ENCODE measurements at places on chromosomes 3 and 15. TPM values are rescaled to one million over a fixed set of nuclear protein-coding genes. Genes with fewer than 3 reads are reported as not detected.

SMCO1 gene
- total RNA-seq: not detected

CCDC33 gene
- 0.11 TPM for total RNA-seq

WDR76 gene
- 2.0 TPM for total RNA-seq

ACY1 gene
- total RNA-seq: 50.7 TPM

MAPK6 gene
- 15.3 TPM for total RNA-seq

PRR20G gene
- total RNA-seq: not detected

FANCD2OS gene
- total RNA-seq: not detected

- no peak overlapping the region for H3K4me3 ChIP-seq
- no peaks in the 10 kb centered on the region for H3K4me1 ChIP-seq
- DNase-seq: no peak
- H3K27me3 ChIP-seq: no peaks in the 10 kb centered on the region
These were observed 88.7 kb upstream of the IQSEC1 start for GRCh38 chr3:13161771-13162535.

DNA sequence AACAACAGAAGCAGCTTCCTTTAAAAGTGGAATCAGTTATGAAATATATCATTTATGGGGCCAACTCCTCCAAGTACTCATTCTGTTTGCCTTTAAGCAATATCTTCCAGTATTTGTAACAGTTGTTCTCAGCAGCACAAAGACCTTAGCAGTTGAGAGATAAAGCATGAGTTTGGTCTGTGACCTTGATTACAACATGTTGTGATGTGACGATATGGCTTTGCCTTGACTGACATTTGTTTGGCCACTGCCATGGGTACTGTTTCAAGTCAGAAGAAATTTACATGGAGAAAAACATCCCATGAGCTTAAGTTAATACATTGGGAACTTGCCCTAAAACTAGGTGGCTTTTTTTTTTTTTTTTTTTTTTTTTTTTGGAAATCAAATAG lies 175.1 kb upstream of the KBTBD8 start:
- peaks cover 4% of the 10 kb centered on the region for H3K27me3 ChIP-seq
- no peak overlapping the region for H3K4me3 ChIP-seq
- peak; percentile 22 for DNase-seq
- H3K4me1 ChIP-seq: no peaks in the 10 kb centered on the region
- H3K27ac ChIP-seq: no peak overlapping the region
- H3K36me3 ChIP-seq: no peaks in the 10 kb centered on the region

DNA sequence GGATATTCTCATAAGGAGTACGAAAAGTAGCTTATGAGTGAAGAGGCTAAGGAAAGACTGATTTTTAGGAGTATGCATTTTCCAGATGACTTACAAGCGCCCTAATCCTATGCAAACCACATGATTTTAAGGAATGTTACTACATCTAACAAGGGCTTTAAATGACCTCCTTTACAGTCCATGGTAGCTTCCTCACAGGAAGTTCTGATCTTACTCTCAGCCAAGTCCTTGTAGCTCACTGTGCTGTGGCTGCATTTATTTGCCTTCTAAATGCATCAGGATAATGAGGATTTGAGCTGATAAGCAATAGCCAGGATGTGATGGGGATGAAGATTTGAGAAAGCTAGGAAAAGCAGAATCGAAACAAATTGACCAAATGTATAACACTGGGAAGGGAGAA lies 896.0 kb downstream of the MCTP2 start:
- H3K36me3 ChIP-seq: no peaks in the 10 kb centered on the region
- H3K27ac ChIP-seq: no peak overlapping the region
- no peaks in the 10 kb centered on the region for H3K27me3 ChIP-seq
- no peak overlapping the region for H3K4me3 ChIP-seq

GRCh38 chr15:73912030-73912596 lies 14.1 kb upstream of the LOXL1 start:
- no peaks in the 10 kb centered on the region for H3K36me3 ChIP-seq
- no peak overlapping the region for H3K27ac ChIP-seq
- no peaks in the 10 kb centered on the region for H3K27me3 ChIP-seq
- no peak overlapping the region for H3K4me3 ChIP-seq

- H3K36me3 ChIP-seq: no peaks in the 10 kb centered on the region
- H3K4me1 ChIP-seq: no peaks in the 10 kb centered on the region
- H3K27me3 ChIP-seq: no peaks in the 10 kb centered on the region
- H3K4me3 ChIP-seq: no peak overlapping the region
These were observed 12.4 kb downstream of the GNB4 start for GRCh38 chr3:179438841-179439240.

DNA sequence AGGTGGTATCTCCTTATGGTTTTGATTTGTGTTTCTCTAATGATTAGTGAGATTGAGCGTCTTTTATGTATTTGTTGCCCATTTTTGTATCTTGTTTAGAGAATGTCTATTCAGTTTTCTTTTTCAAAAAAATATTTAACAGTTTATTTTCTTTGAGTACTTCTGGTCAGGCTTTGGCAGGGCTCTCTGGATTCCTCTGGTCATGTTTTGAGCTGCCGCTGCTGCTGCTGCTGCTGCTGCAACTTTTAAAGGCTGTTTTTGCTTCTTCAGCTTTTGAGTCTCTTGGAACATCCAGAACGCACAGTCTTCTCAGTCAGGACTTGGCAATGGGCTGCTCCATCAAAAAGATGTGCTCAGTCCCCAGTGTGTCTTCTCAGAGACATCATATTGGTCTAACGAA lies 40.1 kb downstream of the REC114 start:
- no peak for DNase-seq
- H3K27me3 ChIP-seq: no peaks in the 10 kb centered on the region
- H3K4me1 ChIP-seq: no peaks in the 10 kb centered on the region
- no peak overlapping the region for H3K27ac ChIP-seq
- no peak overlapping the region for H3K4me3 ChIP-seq
- no peaks in the 10 kb centered on the region for H3K36me3 ChIP-seq

DNA sequence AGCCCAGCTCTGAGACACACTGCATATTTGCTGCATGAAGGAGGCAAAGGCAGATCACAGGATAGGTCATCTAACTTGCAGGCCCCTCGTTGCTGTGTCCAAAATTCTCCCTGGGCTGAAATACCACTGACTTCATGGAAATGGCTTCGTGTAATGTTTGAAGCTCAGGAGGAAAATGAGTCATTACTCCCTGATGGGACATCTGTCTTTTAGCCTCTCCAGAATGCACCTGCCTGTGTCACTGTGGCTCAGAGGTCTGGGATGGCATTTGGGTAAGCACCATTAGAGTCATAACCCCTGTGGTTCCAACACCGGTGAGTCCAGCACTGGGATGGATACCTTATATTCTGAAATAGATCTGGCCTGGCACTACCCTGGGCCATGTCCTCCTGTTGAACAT lies 51.5 kb downstream of the IL12A start:
- H3K27ac ChIP-seq: no peak overlapping the region
- H3K4me3 ChIP-seq: no peak overlapping the region
- no peak for DNase-seq
- no peaks in the 10 kb centered on the region for H3K27me3 ChIP-seq

- DNase-seq: no peak
- no peak overlapping the region for H3K4me3 ChIP-seq
- H3K4me1 ChIP-seq: no peaks in the 10 kb centered on the region
- no peak overlapping the region for H3K27ac ChIP-seq
These were observed 52.4 kb downstream of the ANP32A start for GRCh38 chr15:68768321-68768720.

- no peaks in the 10 kb centered on the region for H3K27me3 ChIP-seq
- H3K4me1 ChIP-seq: peaks cover 47% of the 10 kb centered on the region
- H3K36me3 ChIP-seq: no peaks in the 10 kb centered on the region
These were observed 2.2 kb downstream of the FURIN start for GRCh38 chr15:90870354-90871138.

GRCh38 chr3:198106265-198106664 lies 146.2 kb downstream of the LMLN start:
- peaks cover 20% of the 10 kb centered on the region for H3K27me3 ChIP-seq
- DNase-seq: no peak
- no peaks in the 10 kb centered on the region for H3K4me1 ChIP-seq
- no peak overlapping the region for H3K4me3 ChIP-seq
- H3K36me3 ChIP-seq: no peaks in the 10 kb centered on the region

GRCh38 chr3:159824333-159824732 lies 164.3 kb upstream of the IL12A start:
- no peak overlapping the region for H3K27ac ChIP-seq
- H3K4me3 ChIP-seq: no peak overlapping the region
- H3K36me3 ChIP-seq: no peaks in the 10 kb centered on the region
- DNase-seq: peak; percentile 27

DNA sequence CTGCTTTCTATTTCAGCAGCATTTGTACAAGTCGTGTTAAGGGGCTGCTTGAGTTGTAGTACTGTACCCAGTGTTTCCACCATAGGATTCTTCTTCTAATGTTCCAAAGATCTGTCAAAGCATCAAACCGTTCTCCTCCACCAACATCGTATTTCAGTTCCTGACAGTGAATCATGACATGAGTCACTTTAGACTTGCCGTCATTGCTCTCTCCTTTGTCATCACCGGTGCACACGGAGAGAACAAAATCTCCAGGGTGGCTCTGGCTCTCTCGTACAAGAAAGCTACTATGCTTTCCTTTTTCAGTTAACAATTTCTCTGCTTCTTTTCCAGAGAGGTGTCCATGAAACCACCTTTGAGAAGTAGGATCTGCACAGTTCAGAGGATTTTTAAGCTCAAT lies 270.9 kb upstream of the CCDC54 start:
- H3K4me3 ChIP-seq: no peak overlapping the region
- no peak overlapping the region for H3K27ac ChIP-seq
- H3K4me1 ChIP-seq: no peaks in the 10 kb centered on the region
- no peaks in the 10 kb centered on the region for H3K36me3 ChIP-seq

DNA sequence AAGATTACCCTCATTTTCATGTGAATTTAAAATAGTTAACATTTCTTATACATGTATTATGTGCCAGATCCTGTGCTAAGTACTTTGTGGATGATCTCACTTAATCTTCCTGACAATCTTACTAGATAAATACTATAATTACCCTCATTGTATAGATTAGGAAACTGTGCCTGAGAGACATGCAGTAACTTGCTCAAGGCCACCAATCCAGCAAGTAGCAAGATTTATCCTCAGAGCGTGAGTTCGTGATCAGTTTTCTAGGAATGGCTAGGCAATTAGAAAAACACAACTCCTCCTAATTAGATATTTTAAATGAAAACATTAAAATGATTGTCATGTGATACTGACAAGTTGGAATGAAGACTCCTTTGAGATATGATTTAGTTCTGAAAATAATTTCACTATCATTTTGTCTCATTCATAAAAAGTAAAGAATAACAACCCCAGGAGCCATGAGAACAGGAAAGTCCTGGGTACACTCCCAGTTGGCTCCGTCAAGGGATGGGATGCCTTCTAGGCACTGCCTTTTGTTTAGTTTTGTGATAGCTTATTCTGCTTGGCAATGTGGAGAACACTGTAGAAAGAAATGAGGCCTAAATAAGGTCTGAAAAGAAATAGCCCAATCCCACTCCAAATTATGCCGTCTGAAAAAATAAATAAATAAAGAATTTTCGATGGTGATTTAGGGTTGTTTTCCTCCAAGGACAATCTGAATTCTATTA lies 61.3 kb downstream of the FBN1 start:
- no peak overlapping the region for H3K4me3 ChIP-seq
- H3K36me3 ChIP-seq: no peaks in the 10 kb centered on the region
- DNase-seq: no peak
- no peaks in the 10 kb centered on the region for H3K27me3 ChIP-seq

DNA sequence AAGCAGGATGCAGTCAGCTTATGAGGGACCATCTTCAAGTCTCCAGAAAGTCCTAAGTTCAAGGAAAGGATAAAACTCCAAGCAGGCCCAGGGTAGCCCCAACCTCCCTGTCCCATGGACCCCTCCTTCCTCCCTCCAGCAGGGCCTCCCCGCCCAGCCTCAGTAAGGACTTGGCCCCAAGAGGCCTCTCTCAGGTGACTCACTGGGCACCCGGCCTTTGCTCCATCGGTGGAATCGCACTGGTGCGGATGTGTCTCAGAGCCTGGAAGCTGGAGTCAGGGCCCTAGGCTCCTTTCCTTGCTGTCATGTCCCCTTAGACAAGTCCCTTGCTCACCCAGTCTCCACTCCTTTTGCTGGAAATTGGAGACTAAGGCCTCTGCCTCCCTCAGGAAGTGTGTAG lies 114.4 kb upstream of the RNF7 start:
- no peak overlapping the region for H3K27ac ChIP-seq
- no peak overlapping the region for H3K4me3 ChIP-seq
- no peak for DNase-seq
- H3K36me3 ChIP-seq: no peaks in the 10 kb centered on the region
- H3K4me1 ChIP-seq: peaks cover 12% of the 10 kb centered on the region
- no peaks in the 10 kb centered on the region for H3K27me3 ChIP-seq

GRCh38 chr15:51048308-51048707 lies 46.4 kb downstream of the TNFAIP8L3 start:
- DNase-seq: no peak
- H3K36me3 ChIP-seq: no peaks in the 10 kb centered on the region
- H3K4me1 ChIP-seq: no peaks in the 10 kb centered on the region
- H3K4me3 ChIP-seq: no peak overlapping the region

GRCh38 chr3:195407531-195408409 lies 35.0 kb downstream of the ACAP2 start:
- H3K27ac ChIP-seq: no peak overlapping the region
- H3K4me3 ChIP-seq: no peak overlapping the region
- DNase-seq: no peak
- H3K27me3 ChIP-seq: no peaks in the 10 kb centered on the region
- H3K4me1 ChIP-seq: peaks cover 3% of the 10 kb centered on the region

GRCh38 chr3:42638339-42638842 lies 15.1 kb upstream of the ZBTB47 start:
- H3K4me3 ChIP-seq: no peak overlapping the region
- H3K4me1 ChIP-seq: peaks cover 5% of the 10 kb centered on the region
- DNase-seq: no peak
- H3K27ac ChIP-seq: no peak overlapping the region
- H3K27me3 ChIP-seq: no peaks in the 10 kb centered on the region
